ENCODE measurements at places on chromosomes 13 and 19. TPM values are rescaled to one million over a fixed set of nuclear protein-coding genes. Genes with fewer than 3 reads are reported as not detected.

SAFB2 gene
- 61.2 TPM for total RNA-seq

DNA sequence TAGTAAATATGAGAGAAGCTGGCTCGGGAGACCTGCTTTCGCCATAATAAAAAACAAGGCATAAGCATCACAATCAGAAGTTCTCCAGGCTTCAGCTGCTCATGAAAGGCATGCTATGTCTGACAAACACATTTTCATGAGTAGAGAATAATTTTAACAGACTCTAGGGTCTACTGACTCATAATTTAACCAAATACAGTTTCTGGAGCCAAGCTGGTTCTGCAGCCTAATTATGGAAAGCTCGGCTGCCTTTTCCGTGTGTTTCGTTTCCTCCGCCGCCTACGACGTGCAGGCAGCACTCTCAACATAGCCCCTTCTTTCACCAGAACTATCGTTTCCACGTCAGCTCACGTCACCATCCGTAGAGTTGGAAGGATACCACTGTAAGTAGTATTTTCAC lies 5.7 kb downstream of the MCF2L start:
- H3K4me1 ChIP-seq, result no peaks in the 10 kb centered on the region
- H3K27ac ChIP-seq, result no peak overlapping the region
- no peak for DNase-seq
- peaks cover 11% of the 10 kb centered on the region for H3K27me3 ChIP-seq
- no peaks in the 10 kb centered on the region for H3K36me3 ChIP-seq
- no peak overlapping the region for H3K4me3 ChIP-seq

- no peaks in the 10 kb centered on the region for H3K4me1 ChIP-seq
- no peaks in the 10 kb centered on the region for H3K27me3 ChIP-seq
- DNase-seq, result no peak
- no peak overlapping the region for H3K27ac ChIP-seq
- H3K36me3 ChIP-seq, result peaks cover 8% of the 10 kb centered on the region
These were observed 124.1 kb downstream of the CRYL1 start for GRCh38 chr13:20401531-20401930.

GRCh38 chr19:3176715-3177501 lies 1.7 kb upstream of the S1PR4 start:
- no peaks in the 10 kb centered on the region for H3K36me3 ChIP-seq
- H3K4me1 ChIP-seq, result no peaks in the 10 kb centered on the region
- H3K27me3 ChIP-seq, result no peaks in the 10 kb centered on the region
- H3K27ac ChIP-seq, result no peak overlapping the region
- DNase-seq, result no peak
- H3K4me3 ChIP-seq, result no peak overlapping the region

CATSPERD gene
- total RNA-seq, result not detected

DNA sequence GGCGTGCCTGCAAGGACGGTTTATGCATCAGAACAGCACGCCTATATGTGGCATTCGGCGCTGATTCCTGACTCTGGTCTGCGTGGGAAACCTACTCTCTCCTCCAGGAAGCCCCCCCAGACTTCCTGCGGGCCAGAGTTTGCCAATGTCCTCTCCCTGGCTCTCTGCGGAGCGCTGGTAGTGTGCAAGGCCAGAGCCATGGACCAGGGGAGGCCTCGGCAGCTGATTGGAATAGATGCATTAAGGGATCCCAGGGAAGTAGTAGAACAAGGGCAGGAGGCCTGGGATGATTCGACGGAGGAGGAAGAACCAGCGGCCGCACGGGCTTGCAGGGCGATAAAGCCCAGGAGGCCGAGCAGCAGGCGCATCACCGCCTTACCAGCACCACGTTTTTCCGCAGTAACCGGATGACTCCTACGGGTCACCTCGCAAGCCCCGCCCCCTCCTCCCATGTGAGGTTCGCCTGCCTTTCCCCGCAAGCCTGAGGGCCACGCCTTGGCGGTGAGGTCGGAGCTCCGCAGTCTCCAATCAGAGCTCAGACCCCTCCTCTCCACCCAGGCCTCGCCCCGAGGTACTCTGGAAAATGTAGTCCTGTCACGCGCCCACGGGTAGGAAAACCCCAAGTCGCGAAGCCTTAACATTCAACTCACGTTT lies 5.0 kb downstream of the CLEC11A start:
- peaks cover 23% of the 10 kb centered on the region for H3K4me1 ChIP-seq
- H3K27me3 ChIP-seq, result no peaks in the 10 kb centered on the region
- no peak overlapping the region for H3K4me3 ChIP-seq
- H3K36me3 ChIP-seq, result no peaks in the 10 kb centered on the region
- DNase-seq, result peak; percentile 84
- no peak overlapping the region for H3K27ac ChIP-seq

GRCh38 chr13:90751026-90751425 lies 596.5 kb upstream of the MIR17HG start:
- H3K4me1 ChIP-seq, result peaks cover 7% of the 10 kb centered on the region
- H3K4me3 ChIP-seq, result no peak overlapping the region
- H3K27ac ChIP-seq, result no peak overlapping the region
- no peaks in the 10 kb centered on the region for H3K27me3 ChIP-seq
- no peak for DNase-seq

ISYNA1 gene
- 41.6 TPM for total RNA-seq

STARD13 gene
- total RNA-seq, result 42.4 TPM

- H3K4me3 ChIP-seq, result no peak overlapping the region
- H3K36me3 ChIP-seq, result no peaks in the 10 kb centered on the region
- H3K4me1 ChIP-seq, result peaks cover 30% of the 10 kb centered on the region
- no peaks in the 10 kb centered on the region for H3K27me3 ChIP-seq
These were observed 14.0 kb upstream of the TEKTIP1 start for GRCh38 chr19:3524904-3525451.

- H3K27ac ChIP-seq, result no peak overlapping the region
- no peaks in the 10 kb centered on the region for H3K27me3 ChIP-seq
- no peak overlapping the region for H3K4me3 ChIP-seq
- H3K36me3 ChIP-seq, result no peaks in the 10 kb centered on the region
- H3K4me1 ChIP-seq, result no peaks in the 10 kb centered on the region
- DNase-seq, result no peak
These were observed 21.8 kb upstream of the ARGLU1 start for GRCh38 chr13:106589716-106590115.
